ENCODE measurements at places on chromosomes 16 and 17.

DNA sequence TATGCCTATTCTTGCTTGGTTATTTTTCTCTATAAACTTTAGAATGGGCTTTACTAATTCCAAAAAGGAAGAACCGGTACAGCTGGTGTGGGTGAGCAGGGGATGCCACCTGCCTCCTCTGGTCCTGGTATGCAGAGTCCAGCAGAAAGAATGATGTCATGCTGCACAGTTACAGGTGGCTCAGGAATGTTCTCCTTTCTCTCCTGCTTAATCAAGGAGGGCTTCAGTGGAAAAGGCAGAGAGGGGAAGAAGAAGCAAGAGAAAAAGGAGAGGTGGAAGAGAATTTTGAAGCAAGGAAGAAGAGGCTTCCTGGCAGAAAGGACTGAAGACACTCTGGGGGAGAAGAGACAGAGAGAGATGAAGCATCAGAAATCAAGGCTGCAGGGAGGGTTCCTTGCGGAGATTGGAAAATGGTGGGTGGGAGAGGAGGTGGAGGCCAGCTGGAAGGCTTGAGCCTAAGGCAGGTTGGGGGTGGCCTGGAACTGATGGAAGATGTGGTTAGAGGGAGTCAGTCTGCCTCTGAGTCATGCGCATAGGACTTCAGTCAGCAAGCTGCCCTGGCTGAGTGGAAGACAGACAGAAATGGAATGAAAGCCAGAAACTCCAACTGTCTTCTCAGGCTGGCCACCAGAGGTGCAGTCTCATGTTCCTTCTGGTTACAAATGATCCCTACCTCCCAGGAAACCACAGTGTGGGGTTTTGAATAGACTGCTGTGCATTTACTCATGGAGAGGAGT is 64.6 kb upstream of the CRHR1 start:
- DNase-seq = no peak

GRCh38 chr17:2435181-2435741 is 34.4 kb upstream of the MNT start:
- DNase-seq = peak; percentile 91

GRCh38 chr17:82559566-82560251 is 40.2 kb downstream of the FOXK2 start:
- DNase-seq = peak; percentile 84

DNA sequence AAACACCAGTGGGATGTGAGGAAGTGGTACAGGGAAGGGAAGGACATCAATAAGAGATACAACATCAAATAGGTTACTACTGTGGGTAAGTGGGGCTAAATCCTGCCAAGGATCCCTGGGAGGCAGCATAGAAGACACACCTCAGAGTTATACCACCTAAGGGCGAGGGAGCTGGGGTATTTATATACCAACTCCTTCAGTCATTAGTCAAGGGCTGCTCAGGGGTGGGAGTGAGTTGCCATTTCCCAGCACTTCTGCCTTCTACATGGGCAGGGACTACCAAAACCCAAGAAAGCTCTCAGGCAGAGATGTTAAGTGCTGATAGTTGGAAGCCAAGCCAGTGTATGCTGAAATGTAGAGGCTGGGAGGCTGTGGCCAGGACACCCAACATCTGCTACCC is 57.5 kb upstream of the MARCHF10 start:
- no peak for DNase-seq

DNA sequence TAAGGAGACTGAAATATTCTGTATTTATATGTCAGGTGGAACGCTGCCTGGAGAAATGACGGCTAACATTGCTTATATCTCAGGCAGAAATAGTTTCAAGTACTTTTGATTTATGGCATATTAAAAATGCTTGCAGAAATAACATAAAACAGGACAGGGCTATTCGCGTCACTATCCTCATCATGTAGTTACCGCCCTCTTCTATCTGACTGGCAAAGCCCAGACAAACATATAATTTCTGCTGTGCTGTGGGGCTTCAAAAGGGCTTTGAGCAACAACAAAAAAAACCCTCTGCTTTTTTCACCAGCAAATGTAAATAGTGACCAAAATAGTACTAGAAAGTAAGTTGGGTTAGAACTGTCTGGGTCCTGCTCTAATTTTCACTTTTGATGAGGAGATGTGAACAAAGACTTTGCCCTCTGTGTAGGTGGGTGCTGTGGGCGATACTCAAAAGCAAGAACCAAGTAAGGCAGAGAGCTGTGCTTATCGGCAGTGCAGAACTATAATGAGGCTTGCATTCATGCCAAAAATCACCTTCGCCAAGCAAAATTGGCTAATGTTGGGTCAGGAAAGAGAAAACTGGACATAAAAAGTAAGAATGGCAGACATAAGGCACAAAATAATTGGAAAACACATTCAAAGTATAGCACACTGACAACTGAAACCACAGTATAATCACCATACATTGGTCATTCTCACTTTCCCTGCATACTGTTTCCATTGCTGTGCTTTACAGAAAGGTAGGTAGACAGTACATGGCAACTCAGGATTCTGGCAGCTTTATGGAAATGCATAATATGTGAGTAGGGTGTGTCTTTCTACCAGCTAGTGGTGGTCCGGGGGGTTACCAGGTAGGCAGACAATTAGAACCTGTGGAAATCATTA is 151.2 kb upstream of the AXIN2 start:
- no peak for DNase-seq

- no peak for DNase-seq
These were observed 34.9 kb downstream of the PRKCA start for GRCh38 chr17:66337268-66337667.

DNA sequence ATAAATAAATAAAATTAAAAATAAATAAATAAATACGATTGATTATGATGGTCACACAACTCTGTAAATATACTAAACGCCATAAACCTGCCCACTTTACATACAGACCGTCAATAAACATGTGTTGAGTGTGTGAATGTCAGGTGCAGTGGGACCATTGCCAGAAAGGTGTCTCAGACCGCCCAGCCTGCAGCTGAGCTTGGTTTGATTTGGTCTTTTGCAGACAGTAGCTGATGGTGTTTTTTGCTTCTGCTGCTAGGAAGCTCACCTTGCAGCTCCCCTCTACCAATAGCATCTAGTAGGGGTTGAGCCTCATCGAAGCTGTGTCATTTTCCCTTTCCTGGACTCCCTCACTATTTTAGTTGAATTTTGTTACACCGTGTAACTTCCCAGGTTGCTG is 23.5 kb downstream of the UBALD1 start:
- no peak for DNase-seq

GRCh38 chr17:15262291-15263205 is 2.6 kb downstream of the PMP22 start:
- no peak for DNase-seq

- no peak for DNase-seq
These were observed 3.2 kb downstream of the ZC3H7A start for GRCh38 chr16:11793840-11794239.

DNA sequence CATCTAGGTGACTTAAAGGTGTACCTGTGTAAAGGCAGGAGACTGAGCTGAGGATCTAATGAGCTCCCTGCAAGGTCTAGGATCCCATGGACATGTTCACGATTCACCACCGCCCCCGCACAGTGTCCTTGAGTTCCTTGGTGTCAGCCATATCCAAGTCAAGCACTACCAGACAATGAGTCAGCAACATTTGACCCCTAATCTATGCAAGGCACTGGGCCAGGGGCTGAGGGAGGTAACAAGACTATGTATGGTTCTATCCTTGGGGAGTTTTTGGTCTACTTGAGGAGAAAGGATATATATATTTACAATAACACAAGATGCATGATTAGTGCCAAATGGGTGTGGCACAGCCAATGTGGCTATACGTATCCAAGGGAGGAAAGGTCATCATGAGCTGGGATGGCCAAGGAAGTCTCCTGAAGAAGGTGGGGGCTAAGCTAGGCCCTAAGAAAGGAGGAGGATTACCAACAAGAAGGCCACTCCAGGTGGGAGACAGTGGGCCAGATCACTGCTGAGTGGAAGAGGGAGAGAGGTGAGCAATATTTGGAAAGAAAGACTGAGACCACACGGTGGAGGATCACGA is 35.0 kb downstream of the ITGB3 start:
- no peak for DNase-seq

GRCh38 chr17:22145605-22146178 is 453.4 kb downstream of the KCNJ18 start:
- no peak for DNase-seq

- DNase-seq = no peak
These were observed 11.2 kb downstream of the ETV4 start for GRCh38 chr17:43534909-43535308.

DNA sequence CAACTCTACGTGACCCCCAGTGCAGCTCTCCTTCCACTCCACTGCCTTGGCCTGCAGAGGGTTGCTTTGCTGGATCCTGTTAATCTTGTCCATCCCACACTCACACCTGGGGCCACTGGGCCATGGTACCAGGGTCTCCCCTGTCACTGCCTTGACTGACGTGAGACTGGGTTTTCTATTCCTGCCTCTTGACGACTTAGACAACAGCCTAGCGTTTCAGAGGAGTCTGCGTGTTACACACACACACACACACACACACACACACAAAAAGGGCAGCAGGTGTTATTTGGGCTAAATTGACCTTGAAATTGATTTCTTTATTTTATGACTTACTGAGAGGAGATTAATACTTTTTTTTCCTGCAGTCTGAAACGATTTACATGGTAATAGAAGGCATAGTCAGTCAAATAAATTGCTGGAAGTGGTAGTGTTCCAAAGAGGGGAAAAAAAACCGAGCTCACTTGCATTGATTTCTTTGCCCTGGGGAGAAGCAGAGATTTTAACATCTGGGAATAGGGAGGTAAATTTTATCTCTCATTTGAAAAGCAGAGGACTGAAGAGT is 492.3 kb upstream of the EEF2KMT start:
- DNase-seq = no peak

DNA sequence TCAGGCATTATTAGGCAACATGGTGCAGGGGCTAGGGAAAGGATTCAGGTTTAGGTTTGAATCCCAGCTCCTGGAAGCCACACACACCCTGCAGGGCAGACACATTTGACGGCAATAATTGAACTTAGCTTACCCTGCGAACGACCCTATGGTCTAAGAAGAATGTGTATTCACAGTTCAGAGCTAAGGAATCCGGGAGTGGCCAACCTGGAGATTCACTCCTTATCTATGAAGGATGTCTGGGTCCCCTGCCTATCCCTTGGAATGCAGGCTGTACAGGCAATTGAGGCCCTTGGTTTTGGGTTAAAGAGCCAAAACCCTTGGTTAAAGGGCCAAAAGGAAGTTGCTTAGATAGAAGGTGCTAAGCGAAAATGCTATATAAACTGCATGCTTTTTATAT is 2.9 kb upstream of the SYT17 start:
- no peak for DNase-seq

DNA sequence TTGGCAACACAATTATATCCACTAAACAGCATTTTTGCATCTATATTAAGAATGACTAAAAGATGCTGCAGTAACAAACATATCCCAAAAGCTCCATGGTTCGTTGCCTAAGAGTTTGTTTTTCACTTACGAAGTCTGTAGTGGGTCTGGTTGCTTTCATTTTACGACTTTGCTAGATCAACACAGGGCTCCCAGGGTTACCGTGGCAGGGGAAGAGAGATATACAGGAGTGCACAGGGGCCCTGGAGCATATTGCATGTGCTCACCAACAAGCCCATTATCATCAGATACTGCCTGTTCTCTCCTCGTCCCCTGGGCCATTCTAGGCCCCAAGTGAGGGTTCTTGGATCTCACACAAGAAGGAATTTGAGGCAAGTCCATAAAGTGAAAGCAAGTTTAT is 3.1 kb upstream of the MMP2 start:
- DNase-seq = no peak

DNA sequence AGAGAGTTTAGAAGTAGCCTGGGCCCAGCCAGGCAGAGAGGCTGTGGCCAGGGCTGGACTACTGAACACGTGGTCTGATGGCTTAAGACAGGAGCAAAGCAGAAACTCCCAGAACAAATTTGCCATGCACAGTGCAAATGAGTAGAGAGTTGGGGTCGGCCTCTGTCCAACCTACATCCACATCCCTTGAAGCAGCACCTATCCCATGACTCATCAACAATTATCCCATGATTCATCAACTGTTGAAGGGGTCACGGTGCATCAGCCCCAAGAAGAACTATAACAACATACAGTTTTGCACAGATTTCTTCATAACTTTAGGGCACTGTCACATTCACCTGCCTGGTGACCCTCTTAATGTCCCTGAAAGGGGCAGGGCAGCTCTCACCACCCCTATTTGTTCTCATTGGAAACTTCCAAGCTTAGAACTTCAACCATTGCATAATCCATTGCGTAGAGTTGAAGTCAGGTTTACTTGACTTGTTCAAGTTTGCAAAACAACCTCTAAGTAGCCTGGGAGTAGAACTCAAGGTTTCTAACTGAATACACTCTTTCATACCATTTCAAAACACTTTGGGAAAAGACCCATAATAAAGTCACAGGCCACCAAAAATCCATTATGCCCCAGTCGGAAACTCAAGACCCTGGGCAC is 235.2 kb upstream of the CDH5 start:
- no peak for DNase-seq

DNA sequence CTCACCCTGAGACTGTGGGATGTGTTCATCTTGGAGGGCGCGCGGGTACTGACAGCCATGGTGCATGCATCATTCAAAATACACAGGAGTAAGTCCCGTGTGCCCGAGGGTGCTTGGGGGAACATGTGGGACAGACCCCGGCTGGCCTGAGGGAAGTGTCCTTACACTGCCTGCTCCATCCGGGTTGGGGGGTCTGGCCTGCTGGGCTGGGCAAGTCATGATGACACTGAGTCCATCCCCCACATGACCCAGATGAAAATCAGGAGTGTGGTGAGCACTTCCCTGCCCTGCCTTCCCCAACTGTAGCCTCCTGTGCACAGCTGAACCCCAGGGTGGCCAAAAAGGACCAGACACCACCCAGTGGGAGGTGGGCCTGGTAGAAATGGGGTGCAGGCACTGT is 10.8 kb downstream of the TBC1D26 start:
- no peak for DNase-seq

DNA sequence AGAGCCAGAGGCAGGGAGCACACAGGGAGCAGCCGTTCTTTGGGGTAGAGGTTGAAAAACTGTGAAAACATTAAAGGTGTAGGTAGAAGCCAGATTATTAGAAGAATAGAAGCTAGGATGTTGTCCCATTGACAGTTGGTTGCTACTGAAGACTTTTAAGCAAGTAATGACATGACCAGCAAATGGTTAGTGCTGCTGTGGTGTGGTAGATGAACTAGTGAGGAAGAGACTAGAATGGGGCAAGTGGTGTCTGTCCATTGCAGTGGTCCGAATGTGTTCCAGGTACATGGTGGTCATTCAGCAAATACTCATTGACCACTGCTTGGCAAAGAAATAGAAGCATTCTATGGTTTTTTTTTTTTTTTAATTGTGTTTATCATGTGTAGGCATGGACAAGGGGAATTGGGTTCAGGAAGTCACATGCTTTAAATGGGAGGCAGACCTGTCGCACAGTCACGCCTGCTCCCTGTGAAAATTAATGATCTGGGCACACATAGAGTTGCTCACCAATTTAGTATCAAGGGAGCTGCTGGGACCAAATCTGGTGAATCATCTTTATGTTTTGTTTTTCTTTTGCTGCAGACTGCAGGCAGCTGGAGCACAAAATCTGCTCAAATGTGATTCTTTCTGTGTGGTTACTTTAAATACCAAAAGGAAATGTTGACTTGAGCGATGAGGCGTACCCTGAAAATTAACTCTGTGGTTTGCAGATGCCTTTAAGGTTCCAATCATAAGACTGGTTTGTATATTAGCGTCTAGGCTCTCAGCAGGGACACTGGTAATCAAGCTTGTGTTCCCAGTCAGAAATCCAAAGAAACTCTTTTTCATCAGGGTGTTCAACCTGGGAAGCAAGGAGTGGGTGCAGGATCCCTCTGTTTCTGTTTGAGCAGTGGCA is 30.7 kb downstream of the YPEL2 start:
- peak; percentile 18 for DNase-seq

All from DMS79 (cell line).